ENCODE measurements at places on chromosomes 11 and 22.

DNA sequence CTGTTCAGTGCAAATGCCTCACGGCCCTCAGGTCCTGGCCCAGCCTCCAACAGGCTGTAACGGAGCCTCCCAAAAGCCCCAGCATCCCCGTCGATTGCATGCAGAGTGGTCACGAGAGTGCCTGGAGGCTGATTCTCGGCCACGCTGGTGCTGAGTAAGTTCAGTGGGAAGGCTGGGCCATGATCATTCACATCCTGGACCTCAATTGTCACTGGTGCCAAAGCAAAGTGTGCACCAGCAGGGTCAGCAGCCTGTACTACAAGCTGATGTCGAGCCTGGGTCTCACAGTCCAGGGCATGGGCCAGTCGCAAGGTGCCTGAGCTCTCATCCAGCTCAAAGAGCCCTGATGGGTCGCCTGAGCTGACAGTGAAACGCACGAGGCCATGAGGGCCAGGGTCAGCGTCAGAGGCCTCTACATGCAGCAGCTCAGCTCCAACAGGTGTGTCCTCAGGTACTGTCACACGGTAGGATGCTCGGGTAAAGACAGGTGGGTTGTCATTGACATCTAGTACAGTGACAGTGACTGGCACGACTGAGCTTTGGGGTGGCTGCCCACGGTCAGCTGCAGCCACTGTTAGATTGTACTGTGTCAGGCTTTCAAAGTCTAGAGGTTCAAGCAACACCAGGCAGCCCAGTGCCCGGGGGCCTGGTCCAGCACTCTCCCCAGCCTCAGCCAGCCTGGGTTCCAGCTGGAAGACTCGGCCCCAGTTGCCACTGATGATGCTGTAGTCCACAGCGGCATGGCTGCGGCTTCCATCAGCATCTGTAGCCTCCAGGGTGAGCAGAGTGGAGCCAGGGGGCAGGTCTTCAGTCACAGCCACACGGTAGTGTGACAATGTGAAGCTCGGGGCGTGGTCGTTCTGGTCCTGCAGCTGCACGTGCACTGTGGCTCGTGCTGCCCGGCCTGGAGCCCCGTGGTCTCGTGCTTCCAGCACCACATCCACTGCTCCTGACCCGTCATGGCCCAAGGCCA lies 4.5 kb upstream of the TPP1 start:
- DNase-seq = no peak

- DNase-seq = no peak
Measured at GRCh38 chr11:79094616-79095015, 346.2 kb downstream of the TENM4 start.

GRCh38 chr11:48013269-48013901 lies 33.0 kb downstream of the PTPRJ start:
- DNase-seq = peak; percentile 46

DNA sequence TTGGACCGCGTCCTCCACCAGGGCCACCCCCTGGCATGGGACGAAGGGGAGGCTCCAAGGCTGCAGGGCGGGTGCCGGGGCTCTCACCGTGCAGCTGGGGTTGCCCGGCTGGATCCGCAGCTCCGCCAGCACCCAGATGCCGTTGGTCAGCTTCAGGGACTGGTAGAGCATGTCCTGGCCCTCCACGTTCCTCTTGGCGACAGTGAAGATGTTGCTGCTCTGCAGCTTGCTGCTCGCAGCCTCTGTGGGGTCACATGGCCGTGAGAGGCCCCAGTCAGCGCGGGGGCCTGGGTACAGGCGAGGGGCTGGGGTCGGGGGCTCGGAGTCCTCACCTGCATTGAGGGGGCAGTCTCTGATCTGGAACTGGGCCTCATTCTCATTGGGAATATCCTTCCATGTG lies 14.8 kb upstream of the RASL10A start:
- no peak for DNase-seq

GRCh38 chr11:46112961-46113607 lies 8.2 kb downstream of the PHF21A start:
- DNase-seq = no peak

DNA sequence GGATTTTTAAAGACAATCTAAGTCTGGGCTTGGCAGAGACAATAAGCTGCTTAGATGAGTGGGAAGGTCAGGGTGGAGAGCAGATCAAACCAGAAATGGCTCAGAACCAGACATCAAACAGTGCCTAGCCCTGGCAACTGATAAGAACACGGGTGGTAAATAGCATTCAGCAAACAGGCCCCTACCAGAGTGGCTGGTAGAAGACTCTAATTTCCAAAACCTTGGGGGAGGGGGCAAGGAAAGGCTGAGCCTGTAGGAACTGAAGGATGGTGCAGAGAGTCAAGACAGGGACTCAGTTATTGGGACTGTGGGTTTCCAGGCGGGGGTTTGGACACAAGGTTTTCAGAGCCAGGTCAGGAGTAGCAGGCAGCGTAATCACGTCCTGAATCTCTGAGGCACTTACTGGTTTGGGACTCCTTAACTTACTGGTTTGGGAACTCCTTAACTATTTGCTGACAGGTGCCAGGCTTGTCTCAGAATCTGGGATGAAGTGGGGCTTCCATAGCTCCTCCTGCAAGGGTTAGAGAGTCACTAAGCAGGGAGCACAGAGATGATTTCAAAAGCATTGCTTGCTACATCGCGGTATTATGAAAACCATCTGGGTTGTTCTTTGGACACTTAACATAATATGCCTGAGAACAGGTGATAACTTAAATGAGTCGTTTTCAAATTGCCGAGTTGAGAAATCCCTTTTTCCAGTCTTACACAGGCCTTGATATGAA lies 5.7 kb upstream of the ABTB2 start:
- no peak for DNase-seq

DNA sequence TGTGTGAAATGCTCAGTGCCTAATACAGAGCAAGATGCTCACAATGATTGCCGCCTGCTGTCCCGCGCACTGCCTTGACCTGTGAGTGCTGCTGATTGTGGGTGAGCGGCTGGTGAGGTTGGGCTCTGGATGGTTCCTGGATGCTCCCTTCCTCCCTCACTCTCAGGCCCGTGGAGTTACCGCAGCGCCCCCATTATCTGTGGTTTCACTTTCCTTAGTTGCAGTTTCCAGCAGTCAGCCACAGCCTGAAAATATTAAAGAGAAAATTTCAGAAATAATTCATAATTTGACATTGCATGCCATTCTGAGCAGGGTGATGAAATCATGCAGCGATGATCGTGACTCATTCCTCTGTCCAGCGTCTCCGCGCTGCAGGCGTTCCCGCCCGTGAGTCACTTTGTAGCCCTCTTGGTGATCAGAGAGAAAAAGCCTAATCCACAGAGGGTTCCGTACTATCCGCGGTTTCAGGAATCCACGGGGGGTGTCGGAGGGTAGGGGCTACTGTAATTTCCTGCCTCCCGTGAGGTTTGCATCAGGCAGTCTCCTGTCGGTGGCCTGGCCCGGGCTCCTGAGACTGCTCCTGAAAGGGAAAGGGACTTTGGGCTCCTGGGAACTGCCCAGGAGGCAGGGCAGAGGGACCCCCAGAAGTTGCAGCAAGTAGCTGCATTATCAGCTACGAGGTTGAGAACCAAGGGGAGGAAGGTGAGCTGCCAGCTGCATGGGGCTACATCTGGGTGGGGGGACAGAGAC lies 10.6 kb downstream of the RPL3 start:
- DNase-seq = no peak

- no peak for DNase-seq
Measured at GRCh38 chr22:19713650-19714311, 522 bp upstream of the SEPTIN5 start.

GRCh38 chr11:131766637-131767036 lies 396.2 kb downstream of the NTM start:
- no peak for DNase-seq

- peak; percentile 7 for DNase-seq
Measured at GRCh38 chr11:23730307-23730998, 766.4 kb upstream of the LUZP2 start.

GRCh38 chr22:47193606-47194329 lies 431.3 kb downstream of the TBC1D22A start:
- DNase-seq = no peak

- no peak for DNase-seq
Measured at GRCh38 chr22:18927020-18927419, 9.1 kb downstream of the PRODH start.

DNA sequence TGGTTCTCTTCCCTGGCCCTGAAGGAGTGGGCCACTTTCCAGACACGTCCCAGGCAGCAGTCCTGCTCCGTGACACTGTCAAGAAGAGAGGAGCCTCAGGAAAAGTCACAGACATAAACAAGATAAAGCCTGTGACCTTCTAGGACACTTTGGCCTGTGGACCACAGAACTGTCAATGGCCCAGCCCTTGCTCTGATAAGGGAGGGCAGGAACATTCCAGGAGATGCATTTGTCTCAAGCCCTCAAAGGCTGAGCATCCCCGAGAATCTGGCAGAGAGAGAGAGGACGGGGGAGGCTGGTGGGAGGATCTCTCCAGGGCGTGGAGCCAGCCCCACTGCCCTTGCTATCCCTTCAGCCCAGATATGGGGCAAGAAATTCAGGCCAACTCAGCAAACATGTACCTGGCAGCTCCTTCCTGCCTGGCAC lies 476.4 kb downstream of the INSC start:
- no peak for DNase-seq

DNA sequence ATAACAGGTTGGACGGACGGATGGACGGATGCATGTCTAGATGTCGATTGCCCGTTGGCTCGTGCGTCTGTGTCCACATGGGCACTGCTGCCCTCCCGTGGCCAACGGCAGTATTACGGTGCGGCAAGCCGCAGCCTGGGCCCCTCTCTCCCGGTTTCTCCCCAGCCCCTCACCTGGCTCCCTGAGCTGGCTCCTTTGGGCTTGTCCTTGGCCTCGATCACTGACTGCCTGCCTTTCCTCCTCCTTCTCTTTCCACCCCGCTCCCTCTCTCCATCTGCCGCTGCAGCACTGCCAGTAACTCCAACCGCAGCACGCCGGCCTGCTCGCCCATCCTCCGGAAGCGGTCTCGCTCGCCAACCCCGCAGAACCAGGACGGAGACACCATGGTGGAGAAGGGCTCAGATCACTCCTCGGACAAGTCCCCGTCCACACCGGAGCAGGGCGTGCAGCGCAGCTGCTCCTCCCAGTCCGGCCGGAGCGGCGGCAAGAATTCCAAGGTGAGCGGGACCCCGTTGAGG lies 77.3 kb downstream of the SCN3B start:
- DNase-seq = peak; percentile 87

DNA sequence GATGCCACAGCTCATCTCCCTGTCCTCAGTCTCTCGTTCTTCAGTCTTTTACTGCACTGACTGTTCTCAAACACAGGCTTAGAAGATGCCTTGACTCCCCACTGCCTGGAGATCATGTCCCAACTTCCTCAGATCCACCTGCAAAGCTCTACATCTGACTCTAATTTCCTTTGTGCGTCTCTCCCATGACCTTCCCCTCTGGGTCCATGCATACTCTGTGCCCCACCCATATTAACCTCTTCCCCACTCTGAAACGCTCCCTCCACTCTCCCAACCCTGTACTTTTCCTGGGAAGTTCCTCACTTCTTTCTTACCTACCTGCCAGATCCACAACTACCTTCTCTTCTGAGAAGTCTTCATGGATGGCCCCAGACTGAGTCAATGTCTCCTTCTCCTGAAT lies 16.6 kb downstream of the IRAG1 start:
- no peak for DNase-seq

GRCh38 chr22:32846780-32847491 lies 45.4 kb downstream of the TIMP3 start:
- no peak for DNase-seq

DNA sequence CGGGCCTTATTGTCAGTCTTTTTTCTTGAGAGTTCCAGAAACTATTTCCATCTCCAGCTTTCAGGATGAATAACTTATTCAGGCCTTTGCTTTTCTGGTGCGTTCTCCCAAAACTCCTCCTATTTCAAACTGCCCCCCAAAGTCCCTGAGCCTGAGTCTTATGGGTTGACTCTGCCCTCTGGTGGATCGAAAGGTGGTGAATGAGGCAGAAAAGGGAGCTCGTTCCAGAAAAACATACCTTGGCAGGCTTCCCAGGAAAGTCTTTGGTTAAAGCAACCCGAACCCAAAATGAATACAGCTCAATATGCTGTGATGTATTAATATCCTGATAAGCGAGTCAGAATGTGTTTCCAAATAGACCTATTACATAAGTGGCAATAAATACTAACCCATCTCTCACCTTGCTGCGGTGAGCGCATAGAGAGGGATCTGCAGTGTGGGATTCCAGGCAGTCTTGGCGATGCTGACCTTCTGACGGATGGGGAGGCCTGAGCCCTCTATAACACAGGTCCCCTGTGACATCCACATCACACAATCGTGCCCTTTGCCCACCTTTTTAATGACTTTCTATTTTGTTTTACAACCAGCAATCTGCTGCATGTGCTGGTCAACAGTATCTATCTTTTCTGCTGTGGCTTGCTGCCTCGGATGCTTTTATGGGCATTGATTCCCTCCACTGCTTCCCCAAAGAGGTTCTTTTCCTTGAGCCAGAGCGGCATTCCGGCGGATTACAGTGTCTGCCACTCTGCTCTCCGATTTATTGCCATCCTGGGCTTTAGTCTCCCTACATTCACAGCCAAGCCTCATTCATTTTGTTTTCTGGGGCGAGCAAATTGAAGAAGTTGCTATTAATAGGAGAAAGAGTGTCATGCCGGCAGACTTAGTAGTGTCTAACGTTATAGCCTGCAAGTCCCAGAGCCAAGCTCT lies 756.8 kb downstream of the NTM start:
- peak; percentile 47 for DNase-seq

- DNase-seq = peak; percentile 92
Measured at GRCh38 chr11:76207642-76208401, 1.5 kb upstream of the WNT11 start.

DNA sequence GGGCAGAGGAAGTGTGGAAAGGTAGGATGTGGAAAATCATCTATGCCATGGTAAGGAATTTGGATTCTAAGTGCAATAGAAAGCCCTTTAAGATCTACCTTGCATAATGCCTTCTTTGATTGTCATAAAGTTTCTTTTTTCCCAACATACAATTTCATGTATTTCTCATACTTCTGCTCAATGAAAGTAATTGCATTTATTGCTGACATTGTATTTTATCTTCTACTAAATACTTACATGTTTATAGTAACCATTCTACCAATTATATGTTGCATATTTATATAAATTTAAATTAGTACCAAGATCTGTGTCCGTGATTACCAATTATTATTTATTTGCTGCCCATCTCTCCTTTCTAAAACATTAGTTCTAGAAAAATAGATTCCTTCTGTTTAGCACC lies 114.8 kb downstream of the CNTN5 start:
- no peak for DNase-seq

DNA sequence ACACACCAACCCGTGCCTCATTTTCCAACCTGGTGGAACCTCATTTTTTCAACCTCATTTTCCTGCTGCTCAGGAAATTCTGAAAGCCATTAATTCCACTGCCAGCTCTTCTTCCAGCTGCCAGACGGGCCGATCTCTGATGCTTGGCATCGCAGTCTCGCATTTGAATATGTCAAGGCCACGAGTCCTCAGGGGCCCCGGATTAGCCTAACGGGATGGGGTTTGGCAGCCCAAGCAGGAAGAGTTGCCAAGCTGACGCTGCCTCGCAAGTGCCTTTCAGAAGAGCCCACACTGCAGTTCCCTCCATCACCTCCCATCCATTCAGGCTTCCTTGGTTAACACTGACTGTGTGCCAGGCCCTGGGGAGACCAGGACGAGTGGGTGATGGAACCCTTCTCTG lies 8.7 kb downstream of the RASD2 start:
- no peak for DNase-seq

- DNase-seq = peak; percentile 63
Measured at GRCh38 chr11:126318574-126319373, 14.9 kb downstream of the DCPS start.

All from GM13976 (cell line).